ENCODE measurements at places on chromosomes 13 and 19.

GRCh38 chr19:43444531-43445287 lies 20.7 kb downstream of the LYPD3 start:
- no peak for DNase-seq

DNA sequence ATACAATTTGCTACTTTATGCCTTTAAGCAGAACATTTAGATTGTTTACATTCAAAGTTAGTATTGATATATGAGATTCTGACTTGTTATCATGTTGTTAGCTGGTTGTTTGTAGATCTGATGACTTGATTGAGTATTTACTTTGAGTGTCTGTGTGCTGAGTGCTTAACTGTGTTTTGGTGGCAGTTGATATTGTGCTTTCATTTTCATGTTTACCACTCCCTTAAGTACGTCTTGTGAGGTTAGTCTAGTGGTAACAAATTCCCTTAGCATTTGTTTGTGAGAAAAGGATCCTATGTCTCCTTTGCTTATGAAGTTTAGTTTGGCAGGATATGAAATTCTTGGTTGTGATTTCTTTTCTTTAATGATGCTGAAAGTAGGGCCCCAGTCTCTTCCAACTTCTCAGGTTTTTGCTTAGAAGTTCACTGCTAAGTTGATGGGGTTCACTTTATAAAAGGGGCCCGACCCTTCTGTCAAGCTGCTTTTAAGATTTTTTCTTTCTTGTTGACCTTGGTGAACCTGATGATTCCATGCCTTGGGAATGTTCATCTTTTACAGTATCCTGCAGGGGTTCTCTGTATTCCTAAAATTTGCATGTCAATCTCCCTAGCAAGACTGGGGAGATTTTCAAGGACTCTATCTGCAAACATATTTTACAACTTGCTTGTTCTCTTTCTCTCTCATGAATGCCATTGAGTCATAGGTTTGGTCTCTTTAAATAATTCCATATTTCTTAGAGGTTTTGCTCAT lies 1095.4 kb upstream of the PCDH20 start:
- no peak for DNase-seq

DNA sequence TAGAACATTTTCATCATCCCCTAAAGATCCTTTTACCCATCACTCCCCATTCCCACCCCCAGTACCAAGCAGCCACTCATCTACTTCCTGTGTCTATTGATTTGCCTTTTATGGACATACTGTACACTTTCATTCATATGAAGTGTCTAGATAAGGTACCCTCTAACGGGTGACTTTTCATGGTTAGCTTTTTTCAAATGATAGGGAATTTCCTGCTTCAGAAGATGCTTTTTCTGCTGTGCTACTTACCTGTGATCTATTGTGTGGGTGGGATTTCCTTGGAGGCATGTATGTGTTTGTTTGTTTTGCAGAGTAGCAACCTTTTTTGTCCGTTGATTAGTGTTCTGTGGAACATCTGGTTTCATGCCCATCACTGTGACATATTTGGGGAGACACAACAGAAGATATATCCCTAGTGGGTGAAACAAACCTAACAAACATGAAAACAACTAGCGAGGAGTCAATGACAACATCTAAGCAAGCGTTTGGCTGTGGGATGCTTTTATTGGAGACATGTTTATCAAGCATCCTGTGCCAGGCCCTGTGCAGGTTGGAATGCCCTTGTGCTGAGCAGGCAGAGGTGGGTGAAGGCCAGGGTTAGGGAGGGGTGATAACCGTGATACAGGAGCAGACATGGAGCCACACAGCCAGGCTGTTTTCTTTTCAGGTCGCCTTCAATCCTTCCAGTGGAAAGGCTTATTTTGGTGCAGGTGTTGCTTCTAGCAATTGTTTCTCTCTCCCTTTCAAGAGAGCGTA lies 17.6 kb downstream of the SPINT2 start:
- DNase-seq = no peak

DNA sequence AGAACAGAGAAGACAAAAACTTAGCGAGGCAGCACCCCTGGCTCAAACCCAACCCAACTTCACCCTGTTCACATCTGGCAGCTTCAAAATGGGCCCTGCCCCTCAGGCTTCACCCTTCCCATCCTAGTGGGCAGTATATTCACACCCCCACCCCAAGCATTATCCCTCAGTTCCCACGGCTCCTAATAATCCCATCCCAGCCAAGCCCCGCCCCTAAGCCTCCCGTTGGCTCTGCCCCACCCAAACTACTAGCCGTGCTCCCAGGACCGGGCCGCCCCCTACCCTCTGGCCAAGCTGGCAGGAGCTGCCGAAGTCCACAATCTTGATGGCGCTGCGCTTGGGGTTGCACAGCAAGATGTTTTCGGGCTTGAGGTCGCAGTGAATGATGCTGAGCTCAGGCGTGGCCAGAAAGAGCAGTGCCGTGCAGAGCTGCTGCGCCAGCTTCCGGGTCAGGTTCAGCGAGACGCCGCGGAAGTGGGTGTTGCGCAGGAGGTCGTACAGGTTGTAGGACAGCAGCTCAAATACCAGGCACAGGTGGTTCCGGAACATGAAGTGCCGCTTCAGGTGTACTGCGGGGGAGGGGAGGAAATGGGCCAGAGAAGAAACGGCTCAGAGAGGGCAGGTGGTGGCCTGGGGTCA lies 5.8 kb downstream of the DYRK1B start:
- no peak for DNase-seq

GRCh38 chr19:47848823-47849473 lies 10.1 kb upstream of the TPRX2 start:
- DNase-seq = no peak

DNA sequence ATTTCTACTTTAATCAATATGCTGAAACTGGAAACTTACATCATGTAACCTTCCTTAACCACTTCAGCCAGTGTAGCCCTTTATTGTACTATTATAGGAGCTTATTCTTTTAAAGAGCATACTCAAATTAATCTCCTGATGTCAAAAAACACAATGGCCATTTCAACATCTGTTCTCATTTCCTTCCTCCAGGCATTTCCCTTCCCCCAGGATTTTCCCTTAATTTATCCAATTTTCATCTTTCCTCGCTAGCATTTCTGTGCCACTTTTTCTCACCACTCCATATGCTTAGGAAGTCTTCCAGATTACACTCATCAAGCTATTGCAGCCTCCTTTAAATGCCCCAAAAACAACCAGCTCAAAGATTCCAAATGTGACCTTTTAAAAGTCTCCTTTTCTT lies 265.0 kb downstream of the PCDH9 start:
- DNase-seq = no peak

DNA sequence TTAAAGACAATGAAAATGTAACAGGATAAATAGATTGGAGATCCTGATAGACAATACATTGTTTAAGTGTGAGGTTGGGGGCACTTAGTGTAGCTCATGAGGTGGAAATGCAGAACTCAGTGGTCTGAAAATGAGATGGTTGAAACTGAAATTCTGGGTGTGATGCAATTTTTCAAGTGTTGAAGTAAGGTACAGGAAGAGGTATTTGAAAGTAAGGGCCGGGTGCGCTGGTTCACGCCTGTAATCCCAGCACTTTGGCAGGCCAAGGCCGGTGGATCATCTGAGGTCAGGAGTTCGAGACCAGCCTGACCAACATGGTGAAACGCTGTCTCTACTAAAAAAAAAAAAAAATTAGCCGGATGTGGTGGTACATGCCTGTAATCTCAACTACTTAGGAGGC lies 113.0 kb downstream of the UFM1 start:
- no peak for DNase-seq

DNA sequence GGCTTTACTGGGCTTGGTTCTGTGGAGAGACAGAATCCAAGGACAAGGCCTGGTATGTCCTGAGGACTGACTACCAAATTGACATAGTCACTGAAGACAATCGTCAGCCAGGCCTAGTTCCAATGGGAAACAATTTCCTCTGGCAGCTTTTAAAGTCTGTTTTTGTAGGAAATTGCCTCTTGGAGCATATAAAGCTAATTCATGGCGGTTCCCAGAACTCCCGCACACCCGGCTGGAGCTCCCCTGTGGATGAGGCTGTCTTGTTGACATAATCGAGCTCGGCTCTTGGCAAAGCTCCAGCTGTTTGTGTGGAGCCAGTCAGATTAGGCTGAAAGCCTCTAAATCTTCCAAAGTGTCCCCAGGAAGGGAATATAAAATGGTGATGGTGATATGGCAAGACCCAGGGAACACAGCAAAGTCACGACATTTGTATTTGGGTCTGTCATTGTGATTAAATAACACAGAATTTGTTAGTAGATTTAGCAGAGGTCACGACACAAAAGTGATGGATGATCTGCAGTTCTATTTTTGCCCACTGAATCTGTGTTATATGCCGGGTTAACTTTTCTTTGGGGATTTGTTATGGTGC lies 395.0 kb downstream of the PCDH9 start:
- no peak for DNase-seq

DNA sequence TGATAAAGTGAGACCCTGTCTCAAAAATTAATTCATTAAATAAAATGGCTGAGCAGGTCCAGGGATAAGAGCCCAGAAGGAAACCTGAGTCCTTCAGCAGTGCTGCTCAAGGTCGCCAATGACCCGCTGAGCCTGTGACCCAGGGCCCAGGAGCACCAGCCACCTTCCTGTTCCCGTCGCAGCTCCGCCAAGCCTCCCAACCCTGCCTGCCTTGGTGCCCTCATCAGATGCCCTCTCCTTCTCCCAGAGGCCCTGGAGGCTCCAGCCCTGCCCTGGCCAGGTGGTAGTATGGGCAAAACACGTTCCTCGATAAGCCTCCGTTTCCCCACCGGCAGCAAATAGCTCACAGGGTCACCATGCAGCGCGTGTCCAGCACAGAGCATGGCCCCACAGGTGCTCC lies 2.6 kb downstream of the REXO1 start:
- DNase-seq = no peak

- DNase-seq = no peak
These were observed 15.5 kb downstream of the STAP2 start for GRCh38 chr19:4322942-4323665.

DNA sequence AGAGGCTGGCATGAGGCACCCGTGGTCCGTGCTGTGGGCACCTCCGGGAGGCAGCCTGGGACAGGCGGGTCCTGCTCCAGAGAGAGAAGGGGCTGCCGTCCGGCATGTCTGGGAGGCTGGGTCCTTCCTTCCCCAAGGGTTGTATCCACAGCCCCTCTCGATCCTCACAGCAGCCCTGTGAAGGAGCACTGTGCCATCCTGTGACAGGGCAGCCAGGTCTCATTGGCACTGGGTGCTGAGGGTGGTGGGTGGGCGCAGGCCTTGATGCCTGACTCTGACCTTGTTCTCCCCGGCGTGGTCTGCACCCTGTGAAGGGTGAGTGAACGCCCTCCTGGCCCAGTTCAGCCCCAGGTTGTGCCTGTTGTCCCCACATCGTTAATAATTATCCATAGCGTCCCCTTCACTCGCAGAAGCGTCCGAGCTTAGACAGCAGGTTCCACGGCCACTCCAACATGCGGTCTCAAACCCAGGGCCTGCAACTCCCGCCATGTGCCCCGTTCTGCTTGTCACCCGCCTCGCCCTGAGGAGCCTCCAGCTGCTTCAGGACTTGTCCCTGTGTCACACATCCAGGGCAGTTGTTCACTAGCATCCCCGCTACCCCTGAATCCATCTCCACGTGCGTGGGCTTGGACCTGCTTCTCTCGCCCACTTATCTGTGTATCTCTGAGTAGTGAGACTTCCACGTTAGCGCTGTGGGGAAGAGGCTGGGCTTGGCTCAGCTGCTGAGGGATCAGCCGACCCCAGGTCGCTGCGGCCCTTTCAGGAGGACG lies 10.6 kb downstream of the ATP11A start:
- no peak for DNase-seq

GRCh38 chr19:35435896-35436295 lies 12.2 kb upstream of the FFAR2 start:
- DNase-seq = no peak

GRCh38 chr19:40592170-40592569 lies 9.0 kb upstream of the LTBP4 start:
- DNase-seq = no peak

GRCh38 chr19:18418029-18418482 lies 1.1 kb upstream of the SSBP4 start:
- DNase-seq = no peak

DNA sequence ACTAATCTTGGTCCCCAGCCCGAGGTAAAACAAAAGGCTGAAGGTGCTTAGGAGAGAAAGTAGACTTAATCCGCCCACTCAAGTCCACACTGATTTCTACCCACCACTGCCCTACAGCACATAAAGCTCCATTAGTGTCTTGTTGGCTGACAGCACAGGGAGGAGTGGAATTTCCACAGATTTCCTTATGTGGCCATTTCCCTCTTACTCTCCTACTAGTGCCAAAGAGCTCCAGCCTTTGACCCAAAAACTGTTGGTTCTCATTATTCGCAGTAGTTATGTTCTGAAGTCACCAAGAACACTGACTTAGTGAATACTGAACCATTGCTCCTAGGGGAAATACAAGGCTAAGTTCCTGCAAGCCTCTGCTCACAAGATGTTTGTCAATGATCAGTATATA lies 61.2 kb downstream of the RAB20 start:
- DNase-seq = no peak

- no peak for DNase-seq
These were observed 82.5 kb downstream of the AKAP11 start for GRCh38 chr13:42354241-42355091.

GRCh38 chr13:44365008-44365407 lies 8.6 kb upstream of the SERP2 start:
- DNase-seq = no peak

Data from activated T-helper 1 cell treated with anti-CD3 and anti-CD28 coated beads, Interleukin-2, amount 50 U/mL, for 16 hours (primary cell).